Mesenteric fat pad (tissue), 1 donor: ENCODE measurements at places on chromosomes 6 and 20. TPM values are rescaled to one million over a fixed set of nuclear protein-coding genes. Genes with fewer than 3 reads are reported as not detected.

The C6orf15 gene
- not detected for total RNA-seq

The RPP40 gene
- 8.4 TPM for total RNA-seq

The TAGAP gene
- 5.7 TPM for total RNA-seq

The GSTA1 gene
- 0.93 TPM for total RNA-seq
